ENCODE measurements at places on chromosomes 7 and 10.

DNA sequence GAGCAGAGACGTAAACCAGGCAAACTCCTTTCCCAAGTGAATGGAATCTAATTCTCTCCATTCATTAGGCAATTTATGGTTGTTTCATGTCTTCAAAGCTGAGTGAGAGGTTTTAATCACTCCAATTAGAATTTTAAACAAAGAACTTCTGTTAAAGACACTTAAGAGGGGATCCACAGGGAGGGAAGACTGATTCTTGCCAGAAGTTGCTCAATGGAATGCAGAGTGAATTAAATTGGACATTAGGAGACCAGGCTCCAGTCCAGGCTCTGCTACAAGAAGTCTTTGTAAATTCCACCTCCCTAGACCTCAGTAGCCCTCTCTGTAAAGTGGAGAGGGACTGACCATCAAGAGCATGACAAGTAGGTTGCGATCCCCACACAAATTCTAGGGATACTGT is 130.7 kb upstream of the TMEM72 start:
- no peak for DNase-seq

DNA sequence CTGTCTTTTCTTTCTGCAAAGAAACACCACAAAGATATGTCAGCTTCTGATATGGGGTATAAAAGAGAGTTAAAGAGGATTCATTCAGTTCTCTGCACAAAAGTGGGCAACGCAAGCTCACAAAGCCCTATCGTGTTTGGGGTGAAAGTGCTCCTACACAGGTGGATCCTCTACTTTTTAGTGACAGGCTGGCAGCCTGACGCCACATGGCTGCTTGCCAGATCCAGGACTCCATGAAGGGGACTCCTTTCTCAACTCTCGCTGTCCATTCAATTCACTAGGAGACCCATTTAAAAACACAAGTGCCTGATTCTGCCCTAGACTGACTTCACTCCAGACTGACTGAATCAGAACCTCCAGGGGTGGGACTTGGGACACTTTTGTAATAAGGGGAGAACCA is 8.0 kb downstream of the PARP12 start:
- DNase-seq = no peak

DNA sequence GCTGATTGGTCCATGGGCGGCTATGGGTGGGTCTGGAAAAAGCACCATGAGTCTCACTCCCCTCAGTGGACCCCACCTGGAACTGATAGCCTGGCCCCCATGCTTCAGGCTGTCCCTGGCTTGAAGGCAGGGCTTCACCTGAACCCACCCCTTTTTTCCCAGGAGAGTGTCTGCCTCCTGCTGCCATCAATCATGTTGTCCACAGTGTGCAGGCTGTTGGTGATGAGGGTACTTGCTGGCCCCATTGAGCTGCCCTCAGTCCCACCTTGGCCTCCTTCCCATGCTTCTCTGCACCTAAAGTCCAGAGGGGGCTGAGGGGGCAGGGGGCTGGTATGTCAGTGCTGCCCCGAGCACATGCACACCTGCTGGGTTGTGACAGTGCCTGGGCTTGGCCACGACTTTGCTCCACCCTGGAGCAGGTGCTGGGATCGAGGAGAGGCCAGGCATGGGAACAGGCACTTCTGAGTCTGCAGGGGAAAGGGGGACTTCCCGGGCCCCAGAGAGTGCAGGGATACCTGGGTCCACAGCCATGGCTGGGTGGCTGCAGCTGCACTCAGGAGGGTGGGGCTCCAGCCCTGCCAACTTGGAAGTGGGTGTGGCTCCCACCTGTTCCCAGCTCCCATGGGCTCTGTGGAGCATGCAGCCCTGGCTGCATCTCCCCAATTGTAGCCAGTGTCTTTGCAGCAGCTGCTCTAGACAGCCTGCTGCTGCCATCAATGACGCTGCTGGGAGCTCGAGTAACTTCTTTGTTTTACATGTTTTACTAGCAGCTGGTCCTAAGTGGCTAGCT is 56.9 kb downstream of the ADK start:
- DNase-seq = no peak

DNA sequence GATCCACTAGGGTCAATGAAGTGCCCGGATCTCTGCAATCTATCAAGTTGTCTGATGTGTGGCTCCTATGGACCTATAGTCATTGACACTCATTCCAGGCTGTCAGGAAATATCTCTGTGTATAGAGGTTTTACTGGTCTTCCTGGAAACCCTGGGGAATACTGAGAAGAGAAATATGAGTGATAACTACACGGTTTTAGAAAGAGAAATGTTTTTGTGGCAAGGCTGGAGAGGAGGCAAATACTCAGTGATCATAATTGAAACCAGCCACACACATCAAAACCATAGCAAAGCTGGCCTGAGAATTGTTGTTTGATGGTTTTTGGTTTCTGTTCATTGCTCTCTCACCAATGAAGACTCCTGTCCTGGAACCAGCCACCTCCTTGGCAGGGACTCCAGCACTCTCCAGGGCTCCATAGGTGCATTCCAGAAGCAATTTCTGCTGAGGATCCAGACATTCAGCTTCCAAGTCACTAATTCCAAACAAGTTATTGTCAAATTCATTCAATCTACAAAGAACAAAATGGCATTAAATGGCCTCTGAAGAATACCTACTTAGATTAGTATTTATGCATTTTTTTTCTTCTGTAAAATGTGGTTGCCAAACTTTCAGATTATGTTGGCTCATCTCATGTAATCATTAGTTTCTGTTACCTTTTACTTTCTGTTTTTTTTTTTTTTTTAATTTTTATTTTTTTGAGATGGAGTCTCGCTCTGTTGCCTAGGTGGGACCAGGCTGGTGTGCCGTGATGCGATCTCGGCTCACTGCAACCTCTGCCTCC is 108.6 kb upstream of the ABI1 start:
- DNase-seq = no peak

DNA sequence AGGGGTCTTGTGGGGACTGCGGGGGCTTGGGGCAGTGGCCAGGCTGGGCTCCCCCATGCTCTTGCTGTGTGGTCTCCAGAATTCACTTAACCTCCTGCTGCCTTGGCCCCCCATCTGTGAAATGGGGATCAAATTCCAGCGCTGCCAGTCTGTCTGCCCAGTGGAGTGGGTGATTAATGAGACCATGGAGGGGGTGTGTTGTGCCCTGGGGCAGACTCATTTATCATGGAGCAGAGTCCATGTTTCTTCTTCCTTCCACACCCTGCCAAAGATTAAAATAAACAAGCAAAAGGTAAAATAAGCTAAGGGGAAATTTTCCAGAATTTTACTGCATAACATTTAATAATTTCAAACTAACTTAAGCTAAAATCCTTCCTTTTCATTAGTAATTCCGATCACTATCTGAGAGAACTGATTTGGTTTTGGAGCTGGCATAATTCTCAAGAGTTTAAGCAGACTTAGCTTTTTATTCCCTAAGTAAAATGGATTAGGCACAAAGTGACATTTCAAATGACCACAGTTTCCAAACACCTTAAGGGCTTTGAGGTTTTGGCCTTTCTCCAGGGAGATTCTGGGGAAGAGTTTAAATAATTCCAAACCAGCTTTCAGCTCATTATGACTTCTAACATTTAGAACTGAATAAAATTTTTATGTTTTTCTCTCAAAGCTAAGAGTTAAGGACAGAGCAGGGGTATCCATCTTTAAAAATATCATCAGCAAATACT is 211.9 kb downstream of the CXCL12 start:
- DNase-seq = no peak

GRCh38 chr7:39488467-39489393 is 77.5 kb upstream of the YAE1 start:
- DNase-seq = no peak

GRCh38 chr7:157044147-157044687 is 33.8 kb upstream of the MNX1 start:
- no peak for DNase-seq

DNA sequence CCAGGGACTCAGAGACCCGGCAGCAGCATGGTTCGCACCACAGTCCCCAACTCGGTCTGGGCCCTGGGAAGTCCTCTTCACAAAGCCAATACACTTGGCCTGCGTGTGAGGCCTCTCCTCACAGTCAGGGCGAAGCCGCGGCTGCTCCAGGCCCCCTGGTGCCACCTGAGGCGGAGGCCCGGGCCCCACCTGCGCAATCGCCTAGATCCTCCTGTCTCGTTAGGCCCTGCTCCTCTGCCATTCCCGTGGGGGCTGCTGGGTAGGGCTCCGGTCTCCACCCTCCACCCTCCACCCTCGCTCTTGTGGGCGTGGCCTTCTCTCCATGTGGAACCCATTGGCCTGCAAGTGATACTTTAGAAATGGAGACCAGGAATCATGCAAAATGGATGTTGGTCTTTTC is 553.3 kb downstream of the INHBA start:
- DNase-seq = no peak

GRCh38 chr10:103645141-103646054 is 151.9 kb downstream of the NEURL1 start:
- DNase-seq = no peak

GRCh38 chr7:82430500-82431465 is 12.8 kb downstream of the CACNA2D1 start:
- DNase-seq = no peak

GRCh38 chr7:128310499-128310898 is 33.2 kb downstream of the RBM28 start:
- no peak for DNase-seq

DNA sequence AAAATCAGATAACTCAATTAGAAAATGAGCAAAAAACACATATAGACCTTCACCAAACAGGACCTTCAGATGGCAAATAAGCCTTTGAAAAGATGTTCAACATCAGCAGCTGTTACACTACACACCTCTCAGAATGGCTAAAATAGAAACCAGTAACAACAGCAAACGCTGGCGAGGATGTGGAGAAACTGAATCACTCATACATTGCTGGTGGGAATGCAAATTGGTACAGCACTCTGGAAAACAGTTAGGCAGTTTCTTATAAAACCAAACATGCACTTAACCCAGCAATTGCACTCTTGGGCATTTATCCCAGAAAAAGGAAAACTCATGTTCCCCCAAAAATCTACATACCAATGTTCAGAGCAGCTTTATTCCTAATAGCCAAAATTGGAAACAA is 37.7 kb upstream of the SMARCD3 start:
- no peak for DNase-seq

GRCh38 chr10:2885288-2886278 is 181.8 kb upstream of the PFKP start:
- no peak for DNase-seq

DNA sequence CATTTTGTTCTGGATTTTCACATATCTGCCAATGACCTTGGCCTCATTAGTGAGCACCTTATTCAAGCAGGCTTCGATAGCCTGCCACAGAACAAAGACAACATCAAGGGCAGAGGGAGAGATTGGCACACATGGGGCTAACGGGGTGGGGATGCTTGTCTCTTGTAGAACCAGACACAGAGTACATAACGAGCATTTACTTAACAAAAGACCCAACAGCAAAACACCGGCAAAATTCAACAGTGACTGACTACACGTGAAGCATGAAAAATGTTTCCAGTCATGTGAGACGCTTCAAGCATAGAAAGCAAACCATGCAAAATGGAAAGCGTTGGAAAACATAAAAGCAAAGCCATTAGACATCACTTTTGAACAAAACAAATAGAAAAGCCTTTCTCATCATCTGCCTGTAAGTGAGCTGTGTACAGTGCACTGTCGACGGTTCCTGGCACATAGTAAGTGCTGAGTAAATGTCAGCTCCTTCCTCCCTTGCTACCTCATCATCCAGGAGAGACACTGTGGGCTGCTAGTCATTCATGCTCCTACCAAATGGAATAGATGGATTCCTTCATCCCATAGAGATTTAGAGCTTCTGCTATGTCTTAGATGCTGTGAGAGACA is 134.4 kb upstream of the AGK start:
- no peak for DNase-seq

GRCh38 chr10:62614389-62615157 is 189.9 kb upstream of the ADO start:
- no peak for DNase-seq

DNA sequence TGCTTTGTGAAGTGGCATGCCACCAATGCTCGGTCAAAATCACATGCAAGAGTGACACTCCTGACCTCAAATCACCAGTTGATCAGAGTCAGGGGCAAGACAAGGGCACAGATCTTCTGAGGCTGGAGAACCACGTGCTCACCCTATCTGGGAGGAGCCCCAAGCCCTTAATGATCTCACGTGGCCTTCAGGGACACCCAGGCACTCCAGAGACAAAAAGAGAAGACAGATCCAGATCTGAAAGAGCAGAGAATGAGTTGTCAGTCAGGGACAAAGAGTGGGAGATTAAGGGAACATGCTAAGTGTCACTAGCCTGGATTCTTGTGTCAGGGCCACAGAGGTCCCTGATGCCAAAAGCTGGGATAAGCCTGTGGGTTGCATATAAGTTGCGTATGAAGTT is 134.3 kb downstream of the PLXNA4 start:
- no peak for DNase-seq

GRCh38 chr7:26149391-26149977 is 2.5 kb upstream of the NFE2L3 start:
- no peak for DNase-seq

DNA sequence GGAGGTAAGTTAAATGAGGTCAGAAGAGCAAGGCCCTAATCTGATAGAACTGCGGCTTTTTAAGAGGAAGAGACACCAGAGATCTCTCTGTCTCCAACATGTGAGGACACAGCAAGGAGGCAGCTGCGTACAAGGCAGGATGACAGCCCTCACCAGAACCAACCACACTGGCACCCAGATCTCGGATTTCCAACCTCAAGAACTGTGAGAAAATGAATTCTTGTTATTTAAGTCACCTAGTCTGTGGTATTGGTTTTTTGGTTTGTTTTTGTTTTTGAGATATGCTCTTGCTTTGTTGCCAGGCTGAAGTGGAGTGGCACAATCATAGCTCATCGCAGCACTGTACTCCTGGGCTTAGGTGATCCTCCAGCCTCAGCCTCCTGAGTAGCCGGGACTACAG is 127.2 kb downstream of the DLG5 start:
- DNase-seq = no peak

DNA sequence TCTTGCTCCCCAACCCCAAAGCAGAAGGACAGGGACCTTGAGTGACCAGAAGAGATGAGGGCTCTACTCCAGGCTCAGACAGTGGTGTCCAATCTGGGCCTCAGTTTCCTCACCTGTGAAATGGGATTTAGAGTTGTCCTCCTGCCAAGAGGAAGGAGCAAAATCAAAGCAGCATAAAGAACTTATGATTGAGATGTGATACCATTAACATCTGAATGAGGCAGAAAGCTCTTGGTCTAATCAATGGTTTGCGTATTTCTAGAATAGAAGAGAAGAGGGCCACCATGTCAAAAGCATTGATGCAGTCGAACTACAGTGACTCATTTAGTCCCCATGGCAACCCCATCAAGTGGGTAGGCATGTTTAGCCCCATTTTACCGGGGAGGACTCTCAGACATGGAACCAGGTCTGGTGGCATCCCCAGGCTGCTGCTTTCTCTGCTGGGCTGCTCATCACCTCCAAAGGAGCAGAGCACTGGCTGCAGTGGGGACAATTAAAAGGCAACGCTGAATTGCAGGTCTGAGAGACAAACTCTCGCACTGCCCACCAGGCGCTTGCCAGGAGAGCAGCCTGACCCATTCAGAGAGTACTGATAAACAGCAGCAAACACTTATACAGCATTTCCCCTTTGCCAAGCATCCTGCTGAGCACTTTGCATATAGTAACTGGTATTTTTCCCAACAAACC is 175.9 kb downstream of the NEURL1 start:
- DNase-seq = no peak
